Daoy (cell line): ENCODE measurements at places on chromosomes 2 and 18. TPM values are rescaled to one million over a fixed set of nuclear protein-coding genes. Genes with fewer than 3 reads are reported as not detected.

Gene KIF1A
- 15.0 and 16.2 TPM in 2 replicates for total RNA-seq

Gene SH2D6
- total RNA-seq = 0.34 TPM in 1 of 2 replicates, not detected in the other

Gene FRZB
- not detected in 2 replicates for total RNA-seq

Gene SERPINB7
- 1.4 and 1.7 TPM in 2 replicates for total RNA-seq

Gene MAB21L4
- total RNA-seq = not detected in 2 replicates

Gene GALNT13
- total RNA-seq = not detected in 2 replicates

Gene CD226
- 0.48 and 0.91 TPM in 2 replicates for total RNA-seq

Gene MRO
- not detected in 2 replicates for total RNA-seq

Gene TAF4B
- total RNA-seq = 9.4 and 12.3 TPM in 2 replicates

Gene EMX1
- total RNA-seq = 0.06 and 0.29 TPM in 2 replicates

Gene SLC4A3
- 2.3 and 2.4 TPM in 2 replicates for total RNA-seq
